NCI-H748 treated with DMSO at 0.1 percent for 48 hours (cell line): ENCODE measurements at places on chromosomes 12 and 14.

DNA sequence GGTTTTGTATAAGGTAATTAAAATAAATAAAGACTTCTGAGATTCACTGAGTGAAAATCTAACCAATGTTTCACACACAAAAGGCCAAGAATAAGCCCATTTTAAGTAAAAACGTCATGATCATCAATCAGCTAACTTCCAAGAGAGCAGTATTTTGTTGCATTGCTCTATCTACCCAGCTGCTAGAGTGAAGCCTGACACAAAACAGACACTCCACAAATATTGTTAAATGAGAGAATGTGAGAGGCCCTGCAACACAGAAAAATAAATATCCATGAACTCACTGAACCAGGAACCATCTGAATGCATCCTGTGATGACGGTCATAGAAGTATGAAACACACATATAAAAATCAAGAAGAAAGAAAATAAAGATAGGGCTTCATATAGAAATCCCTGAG is 358.6 kb upstream of the TMTC1 start:
- no peak for DNase-seq

DNA sequence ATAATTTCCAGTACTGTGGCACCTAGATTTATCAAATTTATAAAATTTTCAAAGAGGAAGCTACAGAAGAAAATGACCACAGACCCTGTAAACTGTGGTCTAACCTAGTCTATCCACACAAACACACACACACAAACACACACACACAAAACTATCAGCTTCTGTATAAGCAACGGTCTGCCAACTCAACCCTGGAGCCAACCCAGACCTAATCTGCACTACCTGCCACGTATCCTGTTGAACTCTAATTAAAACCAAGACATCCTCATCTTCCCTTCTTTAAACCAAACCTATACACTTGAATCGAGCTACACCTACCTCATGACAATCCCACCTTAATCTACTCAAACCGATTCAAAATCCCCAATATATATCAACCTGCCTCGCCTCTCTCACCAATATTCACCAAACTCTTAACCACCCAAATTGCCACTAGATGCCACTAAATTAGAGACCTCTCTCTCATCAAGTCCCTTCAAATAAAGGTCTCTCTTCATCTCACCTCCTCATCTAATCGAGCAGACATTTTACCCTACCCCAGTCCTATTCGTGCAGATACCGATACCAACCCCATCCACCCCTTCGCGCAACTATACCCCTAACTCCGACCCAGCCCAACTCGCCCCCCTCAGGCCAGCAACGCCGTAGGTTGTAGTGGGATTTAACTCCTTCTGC is 808 bp downstream of the ACIN1 start:
- no peak for DNase-seq

DNA sequence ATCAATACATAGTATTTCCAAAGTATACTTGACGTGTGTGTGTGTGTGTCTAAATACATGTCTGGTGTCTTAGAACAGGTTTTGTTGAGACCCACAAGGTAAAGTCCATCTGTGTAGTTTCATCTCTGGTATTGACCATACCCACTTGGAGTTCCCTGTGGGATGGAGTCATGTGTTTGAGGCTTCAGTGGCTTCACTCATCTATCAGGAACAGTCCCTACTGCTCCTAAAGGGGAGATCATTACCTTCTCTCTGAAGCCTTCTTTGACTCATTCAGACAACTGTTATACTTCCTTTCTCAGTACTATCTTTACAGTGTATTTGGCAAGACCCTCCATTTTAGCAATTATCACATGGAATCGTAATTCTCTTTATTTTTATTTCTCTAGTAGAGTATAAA is 14.2 kb downstream of the RAB21 start:
- DNase-seq, result no peak

- DNase-seq, result no peak
Measured at GRCh38 chr12:68370006-68370590, 37.9 kb upstream of the MDM1 start.

GRCh38 chr14:32821964-32822653 is 116.6 kb upstream of the NPAS3 start:
- no peak for DNase-seq

DNA sequence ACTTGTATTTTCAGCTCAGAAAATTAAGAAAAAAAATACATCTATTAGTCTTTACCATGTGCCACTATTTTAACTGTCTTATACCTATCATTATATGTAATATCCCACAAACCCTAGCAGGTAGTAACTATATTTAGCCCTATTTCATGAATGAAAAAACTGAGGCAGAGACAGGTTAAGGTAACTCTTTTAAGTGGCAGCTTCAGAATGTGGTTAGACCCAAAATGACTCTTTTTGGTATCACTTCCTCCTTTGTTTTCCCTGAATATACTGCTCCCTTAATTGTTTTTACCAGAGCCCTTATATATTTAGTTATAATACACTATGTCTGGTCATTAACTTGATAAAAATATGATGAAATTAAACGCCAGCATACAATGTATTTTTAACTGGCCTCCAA is 235.6 kb upstream of the RPL10L start:
- DNase-seq, result no peak

GRCh38 chr14:94049625-94050023 is 23.5 kb downstream of the OTUB2 start:
- no peak for DNase-seq

DNA sequence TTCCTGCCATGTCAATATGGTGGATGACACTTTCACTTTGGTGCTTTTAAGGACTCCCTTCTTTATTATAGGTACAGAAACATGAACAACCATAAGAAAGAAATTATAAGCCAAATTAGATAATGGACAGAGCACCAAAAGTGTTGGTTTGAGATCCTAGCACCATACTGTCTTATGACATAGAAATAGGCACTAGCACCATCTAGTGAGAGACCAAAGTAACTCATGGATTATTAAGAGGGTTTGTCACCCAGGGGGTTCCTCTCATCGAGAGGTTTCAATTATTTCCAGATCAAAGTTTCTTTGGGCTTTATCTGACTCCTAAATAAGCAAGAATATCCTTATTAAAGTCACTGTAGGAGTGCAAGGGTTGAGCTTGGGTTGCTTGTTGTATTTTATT is 153.0 kb upstream of the DIO2 start:
- DNase-seq, result peak; percentile 27

GRCh38 chr14:90674043-90674670 is 142.1 kb downstream of the TTC7B start:
- DNase-seq, result no peak

GRCh38 chr14:104787736-104788135 is 7.8 kb downstream of the AKT1 start:
- DNase-seq, result no peak

DNA sequence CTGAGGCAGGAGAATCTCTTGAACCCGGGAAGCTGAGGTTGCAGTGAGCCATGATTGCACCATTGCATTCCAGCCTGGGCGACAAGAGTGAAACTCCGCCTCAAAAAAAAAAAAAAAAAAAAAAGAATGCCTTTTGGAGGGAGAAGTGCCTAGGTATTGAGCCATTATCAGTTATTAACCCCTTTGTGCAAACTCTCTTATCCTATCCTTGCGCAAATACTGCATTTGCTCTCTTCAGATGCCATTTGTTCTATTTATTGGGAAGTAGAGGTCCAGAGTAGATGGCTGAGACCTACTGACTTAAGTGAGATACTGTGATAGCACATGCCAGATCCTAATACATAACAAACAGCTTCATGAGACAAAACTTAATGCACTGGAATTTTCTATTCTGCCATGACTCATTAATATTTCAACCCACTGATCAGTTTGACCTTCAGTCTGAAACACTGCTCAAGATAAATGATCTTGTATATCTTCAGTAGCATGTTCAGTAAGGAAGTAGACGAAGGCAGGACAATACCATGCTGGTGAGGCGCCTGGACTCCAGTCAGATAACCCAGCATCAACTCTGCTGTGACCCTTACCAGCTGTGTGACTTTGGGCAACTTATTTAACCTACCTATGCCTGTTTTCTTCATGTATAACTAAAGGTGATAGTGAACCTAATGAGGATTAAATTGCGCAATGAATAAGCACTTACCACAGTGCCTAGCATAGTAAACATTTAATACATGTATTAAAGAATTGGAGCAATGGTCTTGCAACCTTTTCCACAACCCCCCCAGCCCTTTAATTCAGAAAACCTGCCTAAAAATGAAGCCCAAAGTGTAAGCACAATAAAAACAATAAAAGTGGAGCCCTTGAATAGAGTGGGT is 5.7 kb upstream of the DNAAF2 start:
- no peak for DNase-seq

DNA sequence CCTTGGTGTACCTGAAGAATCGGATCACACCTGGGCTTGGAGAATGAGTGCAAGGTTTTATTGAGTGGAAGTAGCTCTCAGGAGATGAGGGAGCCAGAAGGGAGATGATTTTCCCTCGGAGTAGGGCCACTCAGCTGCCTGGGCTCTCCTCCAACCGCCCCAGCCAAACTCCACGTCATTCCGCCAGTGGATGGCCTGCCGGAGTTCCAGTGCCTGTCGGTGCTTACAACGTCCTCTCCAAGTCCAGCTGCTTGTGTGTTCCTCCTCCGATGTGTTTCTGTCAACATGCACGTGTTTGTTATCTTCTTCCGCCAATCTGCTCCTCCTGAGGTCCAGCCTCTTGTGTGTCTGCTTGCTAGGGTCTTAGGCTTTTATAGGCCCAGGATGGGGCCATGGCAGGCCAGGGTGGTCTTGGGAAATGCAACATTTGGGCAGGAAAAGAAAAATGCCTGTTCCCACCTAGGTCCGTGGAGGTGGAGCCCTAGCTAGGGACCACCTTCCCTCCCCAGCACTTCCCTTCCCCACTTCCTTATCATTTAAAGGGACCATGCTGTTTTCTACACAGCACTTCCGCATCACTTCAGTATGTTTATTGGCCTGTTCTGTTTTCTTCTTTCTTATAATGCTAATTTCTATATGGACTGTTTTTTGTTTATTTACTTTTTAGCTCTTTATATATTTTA is 343.2 kb downstream of the PDZRN4 start:
- DNase-seq, result no peak

GRCh38 chr14:29156096-29156495 is 389.5 kb downstream of the FOXG1 start:
- DNase-seq, result no peak

DNA sequence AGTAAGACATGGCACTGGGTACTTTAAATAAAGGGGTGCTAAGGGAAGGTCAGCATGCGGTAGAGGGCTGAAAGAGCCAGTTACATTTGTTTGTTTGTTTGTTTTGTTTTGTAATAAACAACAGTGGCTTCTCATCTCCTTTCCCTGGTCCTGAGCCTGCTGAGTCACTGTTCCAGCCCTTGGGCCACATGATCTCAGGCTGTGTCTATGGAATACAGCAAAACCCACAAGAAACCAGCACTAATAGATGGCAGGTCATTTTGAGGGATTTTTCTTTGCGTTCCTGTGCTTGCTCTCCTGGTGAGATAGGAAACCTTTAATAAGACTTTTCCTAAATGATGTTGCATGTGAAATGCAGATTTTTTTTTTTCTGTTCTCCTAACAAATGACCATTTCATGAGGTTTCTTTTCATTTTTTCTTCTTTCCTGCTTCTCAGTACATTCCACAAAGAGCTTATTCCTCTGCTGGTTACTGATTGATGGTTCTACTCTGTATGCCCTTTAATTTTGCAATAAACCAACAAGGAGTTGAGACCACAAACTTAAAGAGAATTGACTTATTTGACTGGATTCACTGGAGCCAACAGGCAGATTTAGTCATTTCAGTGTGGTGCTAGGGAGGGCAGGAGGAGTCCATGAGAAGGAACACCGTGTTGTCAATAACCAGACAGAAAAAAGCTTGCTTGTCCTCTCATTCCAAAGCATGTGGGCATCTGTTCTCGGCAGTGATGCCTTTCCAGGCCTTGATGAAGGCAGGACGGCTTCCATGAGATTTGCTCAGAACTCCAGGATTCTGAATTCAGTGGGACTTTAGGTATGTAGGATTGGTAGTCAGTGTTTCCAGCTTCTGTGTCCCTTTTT is 459.2 kb downstream of the RAD51B start:
- DNase-seq, result no peak

GRCh38 chr12:94699801-94700200 is 49.4 kb upstream of the TMCC3 start:
- DNase-seq, result no peak

GRCh38 chr12:72448089-72448488 is 175.9 kb downstream of the TRHDE start:
- DNase-seq, result no peak

DNA sequence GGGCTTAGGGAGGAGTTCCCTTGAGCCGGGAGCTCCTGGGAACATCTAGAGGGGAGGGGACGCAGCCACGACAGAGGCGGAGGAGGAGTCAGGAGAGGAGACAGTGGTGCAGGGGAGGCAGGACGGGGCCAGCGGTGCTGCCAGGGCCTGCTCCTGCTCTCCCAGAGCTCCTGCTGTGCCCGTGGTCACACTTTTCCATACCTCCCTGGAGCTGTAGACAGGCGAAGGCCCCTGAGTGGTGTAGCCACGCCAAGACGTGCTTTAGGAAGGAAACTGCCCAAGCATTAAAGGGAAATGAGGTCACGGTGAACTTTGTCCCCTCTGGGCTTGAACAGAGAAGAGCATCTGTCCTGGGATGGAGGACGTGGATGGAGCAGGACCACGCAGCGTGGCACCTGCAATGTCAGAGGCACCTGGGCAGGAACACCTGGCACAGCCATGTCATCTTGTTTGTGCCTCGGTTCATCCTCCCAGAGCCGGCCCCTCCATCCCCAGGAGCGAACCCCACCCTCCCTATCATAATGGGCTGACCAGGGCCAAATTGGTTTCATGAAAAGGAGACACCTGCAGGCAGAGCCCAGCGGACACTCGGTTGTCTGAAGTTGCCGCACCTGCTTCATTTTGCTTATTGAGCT is 239.5 kb upstream of the SFSWAP start:
- DNase-seq, result no peak

- peak; percentile 11 for DNase-seq
Measured at GRCh38 chr14:54782751-54783659, 119.6 kb downstream of the GCH1 start.

DNA sequence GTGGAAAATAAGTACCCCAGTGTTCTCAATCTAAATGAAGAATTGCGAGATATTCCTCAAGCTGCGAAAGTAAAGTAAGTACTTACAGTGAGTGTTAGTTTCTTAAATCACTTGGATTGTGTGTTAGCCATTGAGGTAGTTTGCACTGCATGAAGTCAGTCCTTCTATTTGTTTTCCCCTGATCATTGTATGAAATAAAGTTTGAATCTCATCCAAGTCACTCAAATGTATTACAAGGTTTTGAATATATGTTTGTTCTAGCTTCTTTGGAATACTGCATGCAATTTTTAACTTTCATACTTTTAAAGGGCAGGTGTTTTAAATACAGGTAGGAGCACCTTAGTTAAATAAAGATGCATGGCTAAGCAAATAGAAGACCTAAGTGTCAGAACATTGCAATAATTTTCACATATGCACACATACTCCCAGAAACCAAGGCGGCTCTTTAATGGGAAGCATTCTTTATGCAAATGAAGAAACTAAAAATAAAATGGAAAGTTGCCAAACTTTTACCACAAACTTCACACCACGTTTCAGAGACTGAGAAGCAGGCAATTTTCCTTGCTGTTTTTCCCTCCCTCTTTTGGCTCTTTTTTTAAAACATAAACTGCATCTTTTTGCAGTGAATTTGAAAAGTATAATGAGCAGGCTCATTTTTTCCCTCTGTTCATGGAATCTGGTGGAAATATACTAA is 105.6 kb downstream of the GPR135 start:
- DNase-seq, result no peak
